ACHN (cell line): ENCODE measurements at places on chromosomes 4 and X.
A peak's percentile ranks its signal among the peaks of the same experiment; 100 is the strongest.

- DNase-seq = no peak
These were observed 36.8 kb upstream of the SPP1 start for GRCh38 chr4:87938746-87939145.

DNA sequence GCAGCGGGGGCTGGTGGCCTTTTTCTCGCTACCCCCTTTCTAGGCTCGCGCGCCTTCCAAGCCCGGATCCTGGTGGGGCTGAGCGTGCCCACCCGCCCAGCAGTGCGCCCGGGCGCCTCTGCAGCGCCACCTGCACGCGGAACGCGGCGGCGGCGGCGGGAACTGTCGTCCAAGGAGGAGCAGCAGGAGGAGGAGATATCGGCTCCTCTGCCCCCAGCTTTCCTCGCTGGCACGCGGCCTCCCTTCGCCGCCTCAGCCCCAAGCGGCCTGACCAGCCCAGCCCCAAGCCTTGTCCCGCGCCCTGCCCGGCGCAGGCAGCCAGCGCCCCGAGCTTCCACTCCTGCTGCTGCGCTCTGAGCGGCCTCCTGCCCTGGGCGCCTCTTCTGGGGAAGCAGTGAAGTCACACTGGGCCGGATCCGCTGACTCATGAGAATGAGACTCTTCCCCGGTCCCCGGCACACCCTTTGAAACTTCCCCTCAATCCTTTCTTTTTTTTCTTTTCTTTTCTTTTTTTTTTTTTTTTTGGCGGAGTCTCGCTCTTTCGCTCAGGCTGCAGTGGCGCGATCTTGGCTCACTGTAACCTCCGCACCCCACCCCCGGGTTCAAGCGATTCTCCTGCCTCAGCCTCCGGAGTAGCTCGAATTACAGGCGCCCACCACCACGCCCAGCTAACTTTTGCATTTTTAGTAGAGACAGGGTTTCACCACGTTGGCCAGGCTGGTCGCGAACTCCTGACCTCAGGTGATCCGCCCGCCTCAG, 10.6 kb upstream of the ELF4 start:
- peak; percentile 48 for DNase-seq

DNA sequence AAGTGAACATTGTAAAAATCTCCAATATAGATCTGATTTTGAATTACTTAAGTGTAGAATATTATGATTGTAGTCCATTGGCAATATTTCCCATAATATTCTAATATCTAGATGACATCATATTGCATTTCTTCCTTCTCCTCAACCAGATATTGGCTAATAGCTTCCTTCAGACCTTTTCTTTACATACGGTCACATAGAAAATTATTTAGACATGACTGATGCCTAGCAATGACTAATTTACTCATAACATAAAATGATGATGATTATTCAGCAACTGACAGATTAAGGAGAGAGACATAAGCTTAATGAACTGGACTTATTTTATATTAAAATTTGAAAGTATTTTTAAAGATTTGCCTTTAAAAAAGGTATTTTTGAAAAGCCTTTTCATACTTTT, 1287.6 kb downstream of the STIM2 start:
- DNase-seq = no peak

DNA sequence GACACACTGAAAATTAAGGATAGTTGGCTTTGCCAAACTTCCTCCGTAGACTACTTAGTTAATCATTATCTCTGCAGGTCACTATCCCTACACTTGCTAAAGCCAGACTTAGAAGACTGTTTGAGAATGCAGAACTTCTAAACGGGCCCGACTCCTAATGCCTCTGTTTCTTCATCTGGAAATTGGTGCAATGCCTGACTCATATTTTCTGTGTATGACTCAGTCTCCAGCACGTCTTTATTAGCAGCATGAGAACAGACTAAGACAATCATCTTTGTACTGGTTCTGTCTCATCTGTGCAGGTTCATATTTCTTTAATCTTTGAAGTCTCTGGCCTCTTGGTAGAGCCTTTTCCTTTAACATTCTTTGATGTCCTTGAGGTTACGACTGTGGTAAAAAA, 411.9 kb upstream of the ACTRT1 start:
- peak; percentile 44 for DNase-seq

DNA sequence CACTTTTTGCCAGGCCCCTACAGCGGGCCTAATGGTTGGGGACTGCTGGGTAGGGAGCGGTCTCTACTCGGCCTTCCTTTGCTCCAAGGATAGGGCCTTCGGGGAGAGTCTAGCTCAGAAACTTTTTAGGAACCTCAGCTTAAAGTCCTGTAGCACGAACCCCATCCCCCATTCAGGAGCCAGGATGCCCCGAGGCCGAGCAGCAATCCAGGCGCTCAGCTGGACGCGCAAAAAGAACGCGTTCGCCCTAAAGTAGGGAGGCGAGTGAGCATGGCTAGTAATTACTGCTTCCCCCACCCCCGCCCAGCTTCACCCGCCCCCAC, 9.7 kb downstream of the POU4F2 start:
- DNase-seq = no peak

- no peak for DNase-seq
These were observed 47.1 kb downstream of the KLF3 start for GRCh38 chr4:38711066-38711465.

DNA sequence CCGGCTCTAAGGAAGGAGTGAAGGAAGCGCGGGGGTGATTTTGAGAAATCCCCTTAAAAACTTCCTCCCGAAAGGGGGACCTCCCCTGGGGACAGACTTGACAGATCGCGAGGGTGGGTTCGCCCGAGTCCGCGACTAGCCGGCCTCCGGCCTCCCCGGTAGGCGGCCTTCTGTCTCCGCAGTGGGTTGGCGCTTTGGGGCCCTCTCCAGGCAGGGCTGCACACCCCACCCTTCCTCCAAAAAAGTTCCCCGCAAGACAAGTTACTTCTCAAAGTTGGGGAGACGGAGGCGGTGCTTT, 24.8 kb downstream of the HOPX start:
- no peak for DNase-seq

- DNase-seq = no peak
These were observed 11.7 kb downstream of the MSN start for GRCh38 chrX:65679071-65679540.

- DNase-seq = no peak
These were observed 80.1 kb downstream of the CENPC start for GRCh38 chr4:67465032-67465762.

DNA sequence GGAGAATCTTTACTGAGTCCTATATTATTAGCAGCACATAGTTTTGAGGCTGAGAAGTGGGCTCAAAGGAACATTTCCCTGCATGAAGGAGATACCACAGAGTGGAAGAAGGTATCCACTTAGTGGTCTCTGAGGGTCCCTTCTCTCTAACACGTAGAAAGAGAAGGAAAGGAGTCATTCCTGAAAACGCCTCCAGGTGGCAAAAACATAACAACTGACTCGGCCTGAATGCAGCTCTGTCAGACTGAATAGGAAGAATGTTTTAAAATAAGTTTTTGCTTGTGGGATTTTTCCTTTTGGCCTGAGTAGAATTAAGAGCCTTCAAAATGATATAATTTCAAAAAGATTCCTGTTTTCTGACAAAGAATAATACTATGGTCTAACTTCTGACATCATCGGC, 23.3 kb downstream of the RPGR start:
- DNase-seq = peak; percentile 17

DNA sequence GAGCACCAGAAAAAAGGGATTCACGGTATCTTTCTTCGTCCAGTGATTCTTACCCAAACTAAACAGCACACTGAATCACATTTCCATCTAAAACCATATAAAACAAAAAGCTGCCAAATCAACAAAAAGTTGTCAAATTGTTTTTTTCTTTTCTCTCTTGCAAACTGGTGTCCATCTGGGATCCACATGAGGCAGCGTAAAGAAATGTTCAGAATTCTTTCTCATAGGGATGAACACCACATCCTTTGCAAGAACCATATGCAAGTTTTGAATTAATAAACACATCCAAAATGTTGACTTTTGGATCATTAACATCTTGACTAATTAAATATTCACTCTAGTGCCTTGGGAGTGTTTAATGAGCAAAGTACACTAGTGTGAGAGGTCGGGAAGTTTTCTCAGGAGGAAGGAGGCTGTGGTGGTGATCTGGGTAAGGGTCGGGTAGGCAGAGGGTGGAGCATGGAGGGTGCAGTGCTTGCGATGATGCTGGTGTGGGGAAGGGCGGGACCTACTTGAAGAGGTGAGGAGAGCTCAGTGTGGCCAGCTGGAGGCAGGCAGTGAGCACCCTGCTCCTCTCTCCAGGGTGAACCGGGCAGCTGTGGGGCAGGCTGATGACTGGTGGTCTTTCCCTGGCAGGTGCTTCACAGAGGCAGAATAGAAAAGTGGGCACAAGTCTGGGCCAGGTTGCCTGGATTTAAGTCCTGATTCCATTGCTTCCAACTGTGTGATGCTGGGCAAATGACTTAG, 72.8 kb downstream of the NSUN7 start:
- DNase-seq = no peak
